ENCODE measurements at places on chromosomes 4 and X. TPM values are rescaled to one million over a fixed set of nuclear protein-coding genes. Genes with fewer than 3 reads are reported as not detected.

CFAP47 gene
- not detected for total RNA-seq

OTC gene
- not detected for total RNA-seq

CXCL3 gene
- 7.2 TPM for total RNA-seq

ZMAT1 gene
- not detected for total RNA-seq

KCNIP4 gene
- not detected for total RNA-seq

FRG1 gene
- 39.5 TPM for total RNA-seq

USP17L24 gene
- not detected for total RNA-seq

STARD8 gene
- total RNA-seq = 1.8 TPM

MGARP gene
- 0.89 TPM for total RNA-seq
